ENCODE measurements at places on chromosomes 3 and 15.

- no peak for ATAC-seq
Measured at GRCh38 chr15:38624244-38625205, 59.9 kb upstream of the RASGRP1 start.

DNA sequence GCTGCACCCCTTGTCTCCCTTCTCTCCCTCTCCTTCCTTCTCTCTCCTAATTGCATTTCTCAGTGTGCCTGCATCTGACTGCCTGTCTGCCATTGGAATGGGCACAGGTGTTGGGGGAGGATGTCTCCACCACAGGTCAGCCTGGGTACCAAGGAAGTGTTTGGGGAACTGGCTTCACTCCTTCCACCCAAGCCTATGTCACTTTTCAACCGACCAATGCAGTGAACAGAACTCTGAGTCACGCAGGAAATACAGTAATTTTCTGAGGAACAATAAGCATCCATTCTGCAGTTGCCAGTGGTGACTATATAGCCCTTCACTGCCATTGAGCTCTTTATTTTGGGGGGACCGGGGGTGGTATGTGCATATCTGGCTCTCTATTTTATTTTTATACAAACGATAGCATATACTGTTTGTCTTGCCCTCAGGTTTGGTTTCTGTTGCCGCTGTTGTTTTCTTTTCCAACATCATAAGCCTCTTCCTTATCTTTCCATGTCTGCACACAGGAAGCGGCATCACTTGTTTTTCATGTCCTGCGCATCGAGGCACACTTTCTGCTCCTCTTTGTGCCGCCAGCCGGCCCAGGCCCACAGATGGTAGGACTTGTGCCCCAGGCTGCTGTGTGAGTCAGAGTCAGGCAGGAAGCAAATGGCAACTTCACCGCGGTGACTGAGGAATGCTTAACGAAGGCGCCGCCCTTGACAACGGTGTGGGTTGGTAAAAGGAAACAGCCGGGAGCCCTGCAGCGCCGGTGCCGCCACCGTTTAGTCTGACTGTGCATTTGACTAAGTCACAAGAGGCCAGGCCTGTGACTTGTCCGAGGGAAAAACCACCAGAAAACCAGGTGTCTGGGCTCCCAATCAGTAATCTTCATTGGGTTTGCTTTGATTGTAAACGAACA is 21.1 kb upstream of the CDCP1 start:
- peak; percentile 96 for ATAC-seq

GRCh38 chr3:140430494-140430893 is 247.4 kb upstream of the TRIM42 start:
- ATAC-seq, result no peak

DNA sequence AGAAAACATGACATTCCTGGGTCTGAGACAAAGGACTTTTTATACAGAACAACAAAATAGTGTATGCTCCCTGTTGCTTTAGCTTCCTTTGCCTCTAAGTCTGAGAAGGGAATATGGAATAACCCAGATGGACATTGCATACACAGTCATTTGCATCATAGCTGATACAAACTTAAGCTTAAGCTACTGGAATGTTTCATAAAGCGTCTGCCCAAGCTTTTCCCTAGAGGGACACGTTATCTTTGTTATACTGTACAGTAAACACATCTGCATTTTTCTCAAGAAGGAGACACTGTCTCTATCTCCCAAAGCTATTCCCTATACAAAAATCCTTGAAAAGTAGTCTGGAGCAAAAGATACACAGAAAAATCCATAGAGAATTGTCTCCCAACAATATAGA is 775.0 kb downstream of the DIPK2A start:
- no peak for ATAC-seq

DNA sequence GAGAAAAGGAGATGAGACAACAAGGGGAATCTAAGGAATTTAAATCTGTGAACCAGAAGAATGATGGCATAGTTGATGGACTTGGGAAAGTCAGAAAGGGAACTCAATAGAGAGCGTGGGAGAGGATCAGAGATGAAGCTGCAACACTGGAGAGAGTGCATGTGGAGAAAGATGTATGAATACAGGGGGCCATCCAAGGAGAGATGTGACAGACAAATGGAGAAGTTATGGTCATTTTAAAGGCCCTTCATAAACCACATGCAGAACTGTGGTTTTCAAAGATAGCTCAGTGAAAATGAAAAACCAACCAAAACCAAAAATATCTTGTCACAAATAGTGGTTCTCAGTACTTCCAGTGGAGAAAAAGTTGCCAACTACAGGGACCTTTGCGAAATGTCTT is 265.2 kb downstream of the SUCLG2 start:
- no peak for ATAC-seq

DNA sequence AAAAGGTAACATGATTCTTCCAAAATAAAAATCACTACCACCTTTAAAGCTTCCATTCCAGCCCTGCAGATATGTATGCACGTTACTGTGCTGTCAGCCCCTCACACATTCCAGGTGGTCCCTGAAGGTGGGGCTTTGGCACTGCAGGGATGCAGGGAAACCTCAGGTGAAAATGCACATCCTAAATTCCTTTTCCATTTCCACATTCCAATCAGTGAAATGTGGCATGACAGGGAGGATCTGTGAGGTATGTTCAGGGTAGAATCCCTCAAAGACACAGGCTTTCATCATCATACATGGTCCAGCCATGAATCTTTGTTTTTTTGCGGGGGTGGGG is 45.3 kb downstream of the CCR4 start:
- ATAC-seq, result no peak

DNA sequence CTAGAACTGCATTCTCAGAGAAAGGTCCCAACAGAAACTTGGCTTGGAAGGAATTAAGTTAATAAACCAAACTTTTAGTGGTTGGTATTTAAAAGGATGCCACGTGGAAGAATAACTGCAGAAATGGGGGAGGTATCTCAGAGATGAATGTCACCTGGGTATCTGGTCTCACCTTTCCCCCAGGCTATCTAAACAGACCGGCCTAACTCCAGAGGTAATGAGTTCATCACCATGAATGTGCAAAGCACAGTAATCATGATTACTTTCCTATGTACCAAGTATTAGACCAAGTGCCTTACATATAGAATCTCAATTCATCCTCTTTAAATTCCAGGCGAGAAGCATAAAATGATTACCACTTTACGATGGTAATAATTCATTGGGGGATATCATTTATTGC is 80.8 kb downstream of the FBN1 start:
- no peak for ATAC-seq

GRCh38 chr3:186922790-186923189 is 7.5 kb upstream of the ST6GAL1 start:
- ATAC-seq, result no peak

DNA sequence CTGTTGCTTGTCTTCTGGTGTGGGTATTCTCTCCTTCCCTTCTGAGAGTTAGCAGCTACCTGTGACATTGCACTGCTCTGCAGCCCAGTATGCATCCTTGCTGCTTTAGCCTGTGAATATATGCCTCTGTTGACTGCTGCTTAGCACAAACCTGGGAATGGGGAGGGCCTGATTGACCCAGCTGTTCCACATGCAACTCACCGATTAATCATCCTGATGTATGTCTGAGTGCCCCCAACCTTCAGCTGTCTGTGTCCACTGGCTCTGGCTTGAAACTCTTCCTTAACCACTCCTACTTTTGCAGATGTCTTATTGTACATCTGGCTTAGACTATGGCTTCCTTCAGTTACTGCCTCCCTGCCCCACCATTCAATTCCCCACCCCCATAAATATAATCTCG is 119.1 kb downstream of the RASA2 start:
- no peak for ATAC-seq

GRCh38 chr3:15750143-15750542 is 47.6 kb downstream of the ANKRD28 start:
- no peak for ATAC-seq

GRCh38 chr3:14549256-14549919 is 9.2 kb upstream of the GRIP2 start:
- ATAC-seq, result no peak

GRCh38 chr15:85458764-85459163 is 78.4 kb downstream of the AKAP13 start:
- no peak for ATAC-seq

- peak; percentile 29 for ATAC-seq
Measured at GRCh38 chr3:71069797-71070196, 513.7 kb downstream of the FOXP1 start.

DNA sequence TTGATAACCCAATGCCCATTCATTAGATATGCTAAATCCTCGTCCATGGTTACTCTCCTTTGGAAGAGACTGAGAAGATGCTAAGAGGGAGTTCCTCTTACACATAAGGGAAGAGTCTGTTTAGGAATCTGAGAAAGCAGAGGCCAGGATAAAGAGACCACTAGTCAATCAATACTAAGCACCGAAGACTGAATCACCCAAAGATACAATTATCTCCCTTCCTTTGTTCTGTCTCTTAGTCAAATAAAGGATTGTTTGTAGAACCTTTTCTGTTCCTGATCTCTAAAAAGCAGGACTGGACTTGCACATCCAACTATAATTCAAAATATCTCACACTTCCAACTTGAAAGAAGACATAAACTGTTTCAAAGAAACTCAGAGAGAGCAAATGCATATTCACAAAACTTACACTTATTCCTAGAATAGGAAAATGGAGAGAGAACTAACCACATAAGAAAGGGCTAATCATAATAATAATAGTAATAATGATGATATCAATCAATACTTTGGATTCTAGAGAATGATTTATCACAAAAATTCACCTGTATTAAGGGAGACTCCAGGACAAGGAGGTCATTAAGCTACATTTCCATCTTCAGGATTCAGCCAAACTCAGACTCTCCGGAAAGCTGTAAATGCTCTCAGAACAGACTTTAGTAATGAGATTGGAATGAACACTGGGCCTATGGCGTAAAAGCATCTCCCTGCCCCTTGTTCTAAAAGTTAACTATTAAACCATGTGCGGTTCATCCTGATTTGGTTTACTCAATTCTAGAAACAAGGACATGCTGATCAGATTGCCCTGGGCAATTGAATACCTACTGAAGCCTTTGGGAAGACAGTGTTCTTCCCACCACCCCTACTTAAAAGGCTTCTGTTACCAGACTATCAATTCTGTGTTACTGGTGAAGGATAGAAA is 401.5 kb downstream of the ZBTB20 start:
- no peak for ATAC-seq

GRCh38 chr3:48826451-48826850 is 21.2 kb downstream of the PRKAR2A start:
- ATAC-seq, result no peak

DNA sequence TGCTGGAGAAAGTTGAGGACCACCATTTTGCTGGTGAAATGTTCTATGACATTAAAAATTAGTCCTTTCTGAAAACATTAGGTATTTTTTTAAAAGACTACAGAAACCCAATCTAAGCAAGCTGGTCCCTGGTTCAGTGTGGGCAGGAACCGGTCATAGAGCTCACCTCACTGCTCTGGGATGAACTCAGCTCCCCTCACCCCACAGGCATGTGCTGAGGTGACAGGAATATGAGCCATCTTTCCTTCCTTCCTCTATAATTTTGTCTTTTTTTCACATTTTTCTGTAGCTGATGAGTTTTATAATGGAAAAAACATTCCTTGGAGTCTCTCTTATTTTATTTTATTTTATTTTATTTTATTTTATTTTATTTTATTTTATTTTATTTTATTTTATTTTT is 8.2 kb upstream of the LRRC15 start:
- ATAC-seq, result no peak

- no peak for ATAC-seq
Measured at GRCh38 chr15:91281947-91282346, 181.9 kb downstream of the SV2B start.

DNA sequence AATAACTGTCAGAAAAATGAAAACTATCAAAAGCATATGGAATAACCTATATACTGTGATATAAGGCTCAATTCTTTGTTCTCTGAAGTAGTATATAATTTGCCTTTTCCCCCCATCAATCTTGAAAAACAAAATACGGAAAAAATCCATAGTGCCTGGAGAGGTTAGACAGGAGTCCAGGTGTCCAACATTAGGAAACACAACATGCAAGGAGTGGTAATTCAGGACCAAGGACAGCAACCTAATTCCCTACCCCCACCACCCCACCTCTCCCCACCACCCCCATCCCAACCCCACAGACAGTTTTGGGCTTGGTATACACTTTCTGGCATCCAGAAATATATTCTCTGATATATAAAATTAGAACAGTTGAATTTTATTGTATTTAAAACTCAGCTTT is 55.1 kb upstream of the SLC25A26 start:
- ATAC-seq, result no peak

GRCh38 chr3:123026565-123027291 is 835 bp downstream of the SEMA5B start:
- no peak for ATAC-seq

GRCh38 chr3:128486681-128487537 is 6.1 kb downstream of the GATA2 start:
- ATAC-seq, result peak; percentile 12

GRCh38 chr15:57316451-57316850 is 59.9 kb upstream of the CGNL1 start:
- ATAC-seq, result no peak

DNA sequence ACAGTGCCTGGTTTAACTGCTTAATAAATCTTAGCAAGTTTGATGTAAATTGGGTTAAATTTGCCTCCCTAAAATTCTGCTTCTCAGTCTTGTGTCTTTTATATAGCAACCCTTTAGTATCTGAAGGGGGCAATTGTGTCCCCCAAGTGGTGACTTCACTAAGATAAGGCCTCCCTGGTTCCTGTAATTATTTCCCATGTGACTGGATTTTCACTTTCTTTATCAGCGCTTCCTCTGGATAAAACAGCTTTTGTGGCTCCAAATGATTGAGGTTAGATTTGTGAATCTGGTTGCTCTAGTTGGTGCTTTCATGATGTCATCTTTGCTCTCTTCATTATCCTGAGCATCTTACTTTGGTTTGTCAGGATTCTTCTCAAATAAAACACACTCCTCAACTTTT is 334.3 kb upstream of the CTDSPL start:
- no peak for ATAC-seq

DNA sequence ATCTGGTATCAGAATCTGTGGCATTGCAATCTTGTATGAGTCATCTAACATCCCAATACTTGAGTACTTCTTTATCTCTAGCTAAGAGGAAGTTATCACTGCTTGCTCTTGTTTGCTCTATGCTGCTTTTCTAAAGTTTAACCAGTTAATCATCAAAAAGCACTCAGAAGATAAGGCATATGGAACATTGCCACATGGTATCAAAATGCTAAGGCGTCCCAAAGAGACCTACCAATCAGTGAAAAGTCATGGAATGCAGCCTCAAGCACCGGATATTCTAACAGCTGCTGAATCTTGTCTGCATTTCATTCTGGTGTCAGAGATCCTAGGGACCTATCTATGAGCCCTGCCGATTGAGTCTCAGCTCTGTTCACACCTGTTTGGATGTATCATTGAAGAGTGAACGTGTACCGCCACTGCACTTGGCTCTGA is 192.8 kb downstream of the ARPP21 start:
- ATAC-seq, result no peak

DNA sequence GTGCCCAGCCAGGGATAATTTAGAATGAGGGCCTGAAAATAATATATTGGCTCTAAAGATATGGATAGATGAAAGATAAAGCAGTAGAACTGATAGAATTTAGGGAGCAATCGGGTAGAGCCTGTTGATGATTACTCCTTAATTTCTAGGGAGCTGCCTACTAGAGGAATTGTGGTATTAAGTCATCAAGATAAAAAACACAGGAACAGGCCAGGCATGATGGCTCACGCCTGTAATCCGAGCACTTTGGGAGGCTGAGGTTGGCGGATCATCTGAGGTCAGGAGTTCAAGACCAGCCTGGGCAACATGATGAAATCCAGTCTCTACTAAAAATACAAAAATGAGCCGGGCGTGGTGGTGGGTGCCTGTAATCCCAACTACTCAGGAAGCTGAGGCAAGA is 130.4 kb downstream of the PCCB start:
- no peak for ATAC-seq

GRCh38 chr3:102909904-102910303 is 475.1 kb downstream of the ZPLD1 start:
- ATAC-seq, result no peak

- no peak for ATAC-seq
Measured at GRCh38 chr15:49923671-49924070, 195.4 kb downstream of the ATP8B4 start.
